ENCODE measurements at places on chromosomes 11 and 22.
A peak's percentile ranks its signal among the peaks of the same experiment; 100 is the strongest.

- DNase-seq, result no peak
These were observed 34.2 kb upstream of the MOB2 start for GRCh38 chr11:1520663-1521267.

DNA sequence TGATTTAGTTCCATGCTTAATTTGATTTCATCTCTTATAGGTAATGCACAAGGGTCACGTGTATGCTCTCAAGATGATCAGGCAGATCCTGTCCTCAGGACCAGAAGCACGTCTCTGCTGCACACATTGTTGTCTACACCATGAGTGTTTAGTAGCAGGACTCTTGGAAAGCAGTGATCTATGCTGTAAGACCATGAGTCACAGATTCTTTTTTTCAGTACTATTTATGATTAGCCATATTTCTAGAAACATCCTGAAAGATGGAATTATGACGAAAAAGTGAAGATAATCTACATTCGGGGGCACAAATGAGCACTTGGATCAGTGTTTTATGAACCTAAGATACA, 29.6 kb downstream of the ZBED4 start:
- no peak for DNase-seq

- DNase-seq, result peak; percentile 45
These were observed 102.7 kb downstream of the MRTFA start for GRCh38 chr22:40533712-40534378.

GRCh38 chr11:45245218-45246045, 40.7 kb downstream of the SYT13 start:
- DNase-seq, result no peak

- peak; percentile 91 for DNase-seq
These were observed at the start of gene SIPA1 for GRCh38 chr11:65637794-65638419. Gene SIPA1, plus strand, starts transcription at chr11:65638101. Its CDS starts 2,821 bp downstream, at chr11:65640922.

Data from frontal cortex (tissue), 4 donors.